Aorta (tissue), 5 donors: ENCODE measurements at places on chromosomes 2 and 18. TPM values are rescaled to one million over a fixed set of nuclear protein-coding genes. Genes with fewer than 3 reads are reported as not detected.

RAB6C gene
- total RNA-seq, result not detected

GRCh38 chr2:165776013-165776412, 18.0 kb downstream of the GALNT3 start:
- DNase-seq, result no peak

ALPG gene
- not detected for total RNA-seq

ROCK1 gene
- 147 TPM for total RNA-seq

DNA sequence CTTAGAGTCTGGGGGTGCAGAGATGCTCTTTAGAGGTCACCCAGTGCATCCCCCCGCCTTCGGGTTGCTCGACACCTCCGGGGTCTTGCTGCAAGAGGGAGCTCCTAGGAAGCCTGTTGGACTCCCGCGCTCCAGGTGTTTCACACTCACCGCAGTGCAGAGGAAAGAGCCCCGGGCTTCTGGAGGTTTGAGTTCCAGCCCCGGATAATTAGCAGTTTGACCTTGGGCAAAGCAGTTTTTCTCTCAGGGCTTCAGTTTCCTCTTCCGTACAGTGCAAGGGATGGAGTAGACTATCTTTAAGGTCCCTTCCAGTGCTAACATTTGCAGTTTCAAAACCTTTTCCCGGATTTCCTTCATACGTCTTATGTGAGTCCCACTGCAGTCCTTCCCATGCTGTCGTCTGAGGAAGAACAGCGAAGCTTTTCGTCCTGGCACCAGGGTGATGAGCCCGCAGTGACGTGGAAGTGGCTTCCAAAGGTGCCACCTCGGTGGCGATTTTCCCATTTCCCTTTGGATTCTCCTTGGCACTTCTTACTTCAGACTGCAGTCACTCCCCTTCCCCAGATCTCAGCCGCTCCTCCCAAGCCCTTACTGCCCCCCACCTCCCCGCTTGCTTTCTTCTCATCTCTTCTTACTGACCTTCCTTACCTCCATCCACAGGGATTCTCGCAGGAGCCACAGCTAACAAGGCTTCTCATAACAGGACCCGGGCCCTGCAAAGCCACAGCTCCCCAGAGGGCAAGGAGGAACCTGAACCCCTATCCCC, 585 bp downstream of the PNKD start:
- no peak for DNase-seq

RNMT gene
- total RNA-seq, result 25.3 TPM

DNA sequence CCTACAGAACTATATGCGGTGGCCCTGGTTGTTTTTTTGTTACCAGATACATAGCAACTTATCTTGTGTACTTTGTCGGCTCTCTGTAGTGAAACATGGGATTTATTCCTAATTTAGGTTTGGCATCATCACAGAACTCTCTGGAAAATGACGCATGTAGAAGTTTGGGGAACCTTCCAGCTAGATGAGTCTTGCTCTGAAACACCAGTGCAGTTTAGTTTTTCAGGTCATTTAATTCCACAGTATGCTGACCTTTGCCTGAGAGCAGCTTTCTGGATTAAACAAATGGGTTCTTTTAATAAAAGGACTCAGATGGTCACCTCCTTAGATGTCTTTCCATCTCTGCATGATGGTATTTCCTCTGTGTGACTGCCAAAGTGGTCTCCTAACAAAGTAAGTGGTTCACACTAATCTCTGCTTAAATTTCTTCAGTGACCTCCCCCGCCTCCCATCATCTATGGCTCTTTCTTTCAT, 39.9 kb downstream of the MYO3B start:
- no peak for DNase-seq

GRCh38 chr2:127421116-127421800, 3.0 kb downstream of the PROC start:
- DNase-seq, result no peak

GRCh38 chr2:584863-585823, 92.1 kb downstream of the TMEM18 start:
- DNase-seq, result no peak

CROCC2 gene
- 0.13 TPM for total RNA-seq

LYPD6B gene
- total RNA-seq, result not detected

PSMA8 gene
- total RNA-seq, result not detected

DNA sequence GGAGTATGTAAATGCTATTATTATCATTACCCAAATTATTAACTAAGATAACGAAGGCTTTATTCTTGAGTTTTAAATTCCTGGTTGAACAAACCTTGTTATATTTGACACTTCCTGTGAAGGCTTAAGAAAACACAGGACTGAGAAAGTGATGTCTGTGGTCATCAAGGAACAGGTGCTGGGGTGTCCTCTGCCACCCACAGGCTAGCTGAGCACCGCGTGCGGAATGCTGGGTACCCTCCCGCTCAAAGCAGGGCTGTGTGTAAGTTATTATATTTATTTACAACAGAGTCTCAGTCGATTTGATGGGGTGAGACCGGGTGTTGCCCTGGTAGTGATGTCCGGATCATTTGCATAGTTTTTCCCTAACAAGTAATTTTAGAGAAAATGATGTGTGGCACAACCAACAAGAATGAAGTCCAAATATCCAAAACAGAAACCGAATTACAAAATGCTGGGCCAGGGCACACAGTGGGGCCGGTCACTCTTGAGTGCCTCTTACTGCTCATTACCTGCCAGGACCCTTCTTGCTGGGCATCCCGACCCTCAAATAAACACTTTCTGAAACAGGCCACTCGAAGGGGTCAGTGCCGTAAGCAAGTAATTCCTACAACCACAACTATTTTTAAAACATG, 49.2 kb downstream of the TMEM18 start:
- DNase-seq, result no peak

- DNase-seq, result no peak
Measured at GRCh38 chr2:223889229-223889628, 51.8 kb upstream of the AP1S3 start.

DNA sequence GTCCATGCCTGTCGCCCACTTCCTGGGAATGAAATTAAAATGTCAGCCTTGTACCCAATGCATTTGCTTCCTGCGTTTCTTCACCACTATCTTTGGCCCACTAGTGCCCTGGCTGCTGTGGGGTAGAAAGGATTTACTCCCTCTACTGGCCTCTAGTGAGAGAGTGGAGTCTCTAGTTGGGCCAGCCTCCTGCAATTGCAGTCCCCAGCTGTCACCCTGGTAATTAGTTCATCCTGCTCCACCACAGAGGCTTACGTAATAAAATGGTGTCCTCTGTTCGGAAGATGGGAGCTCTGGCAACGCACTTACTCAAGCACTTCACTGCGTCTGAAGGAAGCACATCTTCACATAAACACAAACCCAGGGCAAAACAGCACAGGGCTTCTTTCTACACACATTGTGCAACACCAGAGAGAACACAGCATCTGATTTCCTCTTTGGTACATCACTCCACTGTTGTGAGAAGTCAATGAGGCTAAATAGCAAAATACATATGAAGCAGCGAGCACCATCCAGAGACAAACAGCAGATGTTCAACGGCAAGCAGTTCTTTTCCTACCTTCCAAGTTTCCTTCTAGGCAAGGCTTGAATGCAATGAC, 274.6 kb downstream of the LRATD1 start:
- DNase-seq, result no peak

GRCh38 chr18:74179623-74180199, 31.4 kb downstream of the TIMM21 start:
- DNase-seq, result no peak

DNA sequence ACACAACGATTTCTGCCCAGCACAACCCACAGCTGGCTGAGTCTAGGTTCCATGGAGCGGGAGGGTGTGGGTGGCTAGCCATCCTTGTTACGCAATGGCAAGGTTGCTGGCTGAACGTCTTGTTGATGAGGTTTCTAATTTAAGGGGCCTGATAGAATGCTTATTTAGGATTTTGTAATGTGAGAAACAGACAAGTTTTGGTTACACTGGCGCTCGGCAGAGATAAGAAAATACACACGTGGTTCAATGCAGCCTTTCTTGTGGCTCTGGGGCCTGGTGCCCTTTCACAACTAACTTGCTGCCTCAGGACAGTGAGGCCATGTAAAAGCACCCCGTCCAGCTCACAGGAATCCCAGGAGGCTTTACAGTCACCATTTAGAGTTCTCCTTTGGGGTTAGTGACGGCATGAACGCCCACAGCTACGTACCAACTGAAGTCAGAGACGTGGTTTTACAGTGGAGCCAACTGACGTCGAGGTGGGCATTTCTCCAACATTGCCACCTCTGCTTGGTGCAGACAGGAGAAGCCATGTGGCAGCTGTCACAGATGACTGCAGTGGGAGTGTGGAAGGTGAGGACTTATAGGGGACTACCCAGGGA, 29.7 kb upstream of the PIEZO2 start:
- DNase-seq, result peak; percentile 92

GRCh38 chr2:126932966-126933710, 34.4 kb downstream of the TEX51 start:
- no peak for DNase-seq

GRCh38 chr2:69780921-69781320, 39.0 kb downstream of the ANXA4 start:
- no peak for DNase-seq

DNA sequence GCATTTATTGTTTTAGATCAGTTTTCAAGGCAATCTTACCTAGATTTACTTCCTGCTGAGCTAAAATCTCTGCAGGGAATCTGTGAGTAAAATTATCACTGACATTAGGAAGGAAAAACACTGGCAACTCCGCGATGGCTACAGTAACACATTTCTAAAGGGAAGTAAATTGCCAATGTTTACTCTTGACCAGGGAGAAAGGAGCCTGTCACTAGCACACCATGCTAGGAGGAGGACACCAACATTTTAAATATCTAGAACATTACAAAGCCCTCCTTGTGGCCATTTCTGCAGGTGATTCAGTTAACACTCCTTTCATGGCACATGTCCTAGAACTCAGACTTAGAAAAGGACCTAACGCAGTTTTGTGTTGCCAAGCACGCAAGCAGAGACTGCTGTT, 58.4 kb downstream of the TCF4 start:
- DNase-seq, result no peak

MIB1 gene
- total RNA-seq, result 57.1 TPM

GRCh38 chr18:35155398-35156117, 85.3 kb upstream of the ZNF397 start:
- no peak for DNase-seq

ATG16L1 gene
- 20.5 TPM for total RNA-seq

DNA sequence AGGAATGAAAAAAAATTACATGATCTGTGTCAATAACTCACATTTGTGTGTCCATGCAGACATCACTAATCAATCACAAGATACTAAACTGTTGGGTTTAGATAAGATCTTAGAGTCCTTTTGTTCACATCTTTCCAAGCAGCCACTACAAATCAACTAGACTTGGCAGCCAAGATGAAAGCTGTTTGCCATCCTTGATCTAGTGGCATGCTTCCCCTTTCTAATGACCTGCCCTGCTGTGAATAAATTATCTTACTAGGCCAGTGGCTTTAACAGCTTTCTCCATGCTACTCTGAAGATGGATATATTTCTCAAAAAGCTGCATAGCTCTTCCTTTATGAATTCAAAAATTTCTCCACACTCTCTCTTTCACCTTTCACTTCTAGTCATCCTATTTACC, 1338.0 kb upstream of the ACVR2A start:
- no peak for DNase-seq

DNA sequence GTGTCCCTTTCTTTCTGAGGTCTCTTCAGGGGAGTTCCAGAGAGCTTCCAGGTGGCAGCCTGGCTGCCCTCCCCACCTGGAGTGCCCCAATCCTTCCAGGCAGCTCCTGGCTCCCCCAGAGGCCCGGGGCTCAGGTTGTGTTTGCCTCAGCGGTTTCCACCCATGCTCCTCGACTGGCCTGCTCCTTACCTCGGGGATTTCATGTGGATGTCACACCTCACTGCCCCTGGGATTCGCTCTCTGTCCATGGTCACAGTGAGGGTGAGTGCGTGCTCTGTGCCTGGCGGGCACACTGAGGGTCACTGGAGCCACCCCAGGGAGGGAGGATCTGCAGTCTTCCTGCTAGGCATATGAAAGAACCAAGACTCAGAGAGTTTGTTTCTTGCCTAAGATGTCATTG, 2.1 kb upstream of the TOGARAM2 start:
- peak; percentile 64 for DNase-seq

- no peak for DNase-seq
Measured at GRCh38 chr2:234960175-234961088, 8.6 kb downstream of the SH3BP4 start.

B3GNT7 gene
- 6.7 TPM for total RNA-seq

CDH7 gene
- total RNA-seq, result 0.19 TPM

ICOS gene
- not detected for total RNA-seq

DNA sequence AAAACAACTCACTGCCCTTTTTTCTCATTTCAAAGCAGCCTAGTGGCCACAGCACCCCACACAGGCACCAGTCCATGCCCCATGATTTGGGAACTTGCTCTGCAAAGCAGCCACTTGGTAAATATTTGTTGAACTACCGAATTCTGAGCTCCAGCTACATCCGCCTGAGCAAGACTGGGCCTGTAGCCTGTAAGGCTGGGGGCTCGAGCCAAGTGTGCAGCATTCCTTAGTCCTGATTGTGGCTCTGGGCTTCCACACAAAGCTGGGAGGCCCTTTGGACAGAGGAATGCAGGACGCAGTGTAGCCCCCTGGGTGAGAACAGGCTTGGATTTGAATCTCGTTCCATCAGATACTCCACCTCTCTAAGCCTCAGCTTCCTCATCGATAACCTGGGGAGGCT, 88.4 kb downstream of the ACTR2 start:
- DNase-seq, result peak; percentile 88
